ENCODE measurements at places on chromosomes 2 and 18. TPM values are rescaled to one million over a fixed set of nuclear protein-coding genes. Genes with fewer than 3 reads are reported as not detected.

- no peak for DNase-seq
- no peak overlapping the region for H3K4me3 ChIP-seq
- H3K4me1 ChIP-seq = peaks cover 11% of the 10 kb centered on the region
Observed at GRCh38 chr2:109176928-109177327, 47.9 kb downstream of the SH3RF3 start.

DNA sequence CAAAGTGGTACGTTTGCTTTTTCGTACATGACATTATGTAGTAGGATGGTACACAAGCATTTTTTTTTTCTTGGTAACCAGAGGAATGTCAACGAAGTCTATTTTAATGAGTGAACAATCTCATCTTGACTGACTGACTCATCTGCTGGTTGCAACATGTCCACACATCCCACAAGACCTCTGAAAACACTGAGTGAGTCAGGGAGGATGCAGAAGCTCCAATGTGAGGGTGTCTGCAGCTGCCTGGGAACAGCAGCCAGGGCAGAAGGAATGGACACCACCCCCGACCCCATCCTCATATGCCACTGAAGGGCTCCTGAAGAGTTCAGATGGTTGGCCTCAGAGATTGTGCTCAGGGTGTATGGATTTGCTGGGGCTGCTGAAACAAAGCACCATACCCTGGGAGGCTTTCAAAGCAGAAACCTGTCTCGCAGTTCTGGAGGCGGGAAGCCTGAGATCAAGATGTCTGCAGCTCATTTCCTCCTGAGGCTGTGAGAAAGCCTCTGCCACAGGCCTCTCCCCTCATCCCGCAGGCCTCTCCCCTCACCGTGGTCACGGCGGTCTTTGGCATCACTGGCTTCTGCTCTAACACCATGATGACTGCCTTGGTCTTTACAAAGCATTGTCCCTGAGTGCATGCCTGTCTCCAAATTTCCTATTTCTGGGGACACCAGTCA, 124.6 kb downstream of the LRATD1 start:
- peak overlapping the region; percentile 57 for H3K27ac ChIP-seq
- no peak overlapping the region for H3K4me3 ChIP-seq
- no peaks in the 10 kb centered on the region for H3K36me3 ChIP-seq
- no peaks in the 10 kb centered on the region for H3K27me3 ChIP-seq
- H3K4me1 ChIP-seq = peaks cover 39% of the 10 kb centered on the region

- no peak for DNase-seq
- no peaks in the 10 kb centered on the region for H3K27me3 ChIP-seq
- no peak overlapping the region for H3K27ac ChIP-seq
- no peak overlapping the region for H3K4me3 ChIP-seq
- H3K36me3 ChIP-seq = no peaks in the 10 kb centered on the region
Observed at GRCh38 chr2:121236101-121236640, 48.8 kb downstream of the TFCP2L1 start.

DNA sequence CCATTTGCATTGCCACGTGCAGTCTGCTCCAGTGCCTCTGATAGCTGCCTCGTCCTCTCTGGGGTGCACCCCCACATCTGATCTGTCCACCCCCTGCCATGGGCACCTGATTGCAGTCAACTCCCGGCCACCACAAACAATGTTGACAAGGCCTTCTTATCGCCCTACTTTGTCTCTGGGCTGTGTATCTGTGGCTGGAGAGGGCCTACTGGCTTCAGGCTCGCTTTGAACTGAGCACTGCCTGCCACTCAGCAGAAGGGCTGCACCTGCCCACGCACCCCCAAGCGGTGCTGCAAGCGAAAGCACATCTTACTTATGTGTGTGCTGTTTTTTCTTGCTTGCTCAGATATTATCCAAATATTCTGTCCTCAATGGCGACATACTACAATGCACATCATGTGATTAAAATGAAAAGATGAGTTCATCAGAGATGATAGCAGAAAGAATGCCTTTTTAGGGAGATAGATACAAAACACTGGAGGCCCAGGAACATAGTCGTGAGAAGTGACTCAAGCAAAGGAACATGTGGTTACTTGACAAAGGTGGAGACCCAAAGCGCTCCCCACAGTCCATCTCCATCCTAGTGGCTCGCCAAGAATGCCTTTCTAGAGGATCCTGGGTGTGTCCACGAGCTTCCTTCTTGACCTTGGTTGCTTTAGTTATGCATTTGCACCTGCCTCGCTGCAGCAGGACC, 28.8 kb downstream of the FBLN7 start:
- no peak overlapping the region for H3K27ac ChIP-seq
- H3K4me3 ChIP-seq = no peak overlapping the region
- H3K4me1 ChIP-seq = no peaks in the 10 kb centered on the region
- no peak for DNase-seq

DNA sequence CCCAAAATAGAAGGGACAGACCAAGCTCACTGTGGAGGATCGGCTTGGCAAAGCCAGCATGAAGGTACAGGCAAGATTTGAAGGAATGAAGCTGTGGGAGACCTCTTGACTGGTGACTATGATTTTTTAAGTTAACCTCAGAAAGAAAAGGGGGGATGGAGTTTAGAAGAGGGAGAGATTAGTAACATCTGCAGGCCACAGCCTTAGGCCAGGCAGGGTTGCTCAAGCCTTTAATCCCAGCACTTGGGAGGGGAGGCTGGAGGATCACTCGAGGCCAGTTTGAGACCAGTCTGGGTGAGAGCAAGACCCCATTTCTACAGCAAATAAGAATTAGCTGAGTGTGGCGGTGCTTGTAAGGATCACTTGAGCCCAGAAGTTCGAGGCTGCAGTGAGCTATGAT, 46.6 kb downstream of the ZNF532 start:
- H3K27me3 ChIP-seq = no peaks in the 10 kb centered on the region
- no peak overlapping the region for H3K27ac ChIP-seq
- no peak for DNase-seq

DNA sequence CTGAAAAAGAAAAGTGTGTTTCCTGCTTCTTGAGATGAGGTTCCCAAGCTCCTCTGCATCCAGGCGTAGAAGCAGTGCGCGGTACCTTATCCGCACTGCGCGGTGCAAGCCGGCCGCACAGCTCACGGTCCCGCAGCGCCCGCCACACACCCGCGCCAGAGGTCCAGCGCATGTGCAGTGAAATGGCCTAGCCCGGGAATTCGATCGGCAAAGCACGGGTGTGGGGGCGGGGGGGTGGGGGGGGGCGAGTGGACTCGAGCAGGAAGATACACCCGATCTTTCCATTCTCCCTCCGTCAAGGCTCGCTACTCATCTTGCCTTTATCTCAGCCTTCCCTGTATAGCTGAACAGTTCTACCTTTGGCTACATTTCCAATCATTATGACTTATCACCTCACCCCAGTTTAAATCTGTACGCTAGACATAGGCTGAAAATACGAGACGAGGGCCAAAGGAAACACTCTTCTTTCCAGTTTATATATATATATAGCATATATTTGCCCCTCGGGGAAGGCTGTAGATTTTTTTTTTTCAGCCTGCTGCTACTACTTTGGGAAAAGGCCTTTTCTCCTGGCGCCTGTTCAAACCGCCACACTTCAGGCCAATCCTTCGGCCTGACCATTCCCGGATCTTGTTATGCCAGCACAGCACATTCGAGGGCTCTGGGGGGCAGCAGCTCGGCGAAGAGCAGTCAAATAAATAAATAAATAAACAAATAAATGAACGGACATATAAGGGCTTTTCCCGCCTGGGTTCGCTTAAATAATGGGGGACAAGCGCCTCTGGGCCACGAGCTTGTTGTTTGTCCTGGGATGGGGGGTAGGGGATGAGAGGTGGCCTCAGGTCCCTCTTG, 10.4 kb downstream of the HOXD8 start:
- no peaks in the 10 kb centered on the region for H3K36me3 ChIP-seq
- DNase-seq = no peak
- no peak overlapping the region for H3K4me3 ChIP-seq
- peaks cover 21% of the 10 kb centered on the region for H3K27me3 ChIP-seq

- H3K4me3 ChIP-seq = no peak overlapping the region
- peak overlapping the region; percentile 73 for H3K27ac ChIP-seq
- H3K27me3 ChIP-seq = no peaks in the 10 kb centered on the region
- DNase-seq = peak; percentile 96
Observed at GRCh38 chr2:46909771-46910419, 5.7 kb downstream of the MCFD2 start.

DNA sequence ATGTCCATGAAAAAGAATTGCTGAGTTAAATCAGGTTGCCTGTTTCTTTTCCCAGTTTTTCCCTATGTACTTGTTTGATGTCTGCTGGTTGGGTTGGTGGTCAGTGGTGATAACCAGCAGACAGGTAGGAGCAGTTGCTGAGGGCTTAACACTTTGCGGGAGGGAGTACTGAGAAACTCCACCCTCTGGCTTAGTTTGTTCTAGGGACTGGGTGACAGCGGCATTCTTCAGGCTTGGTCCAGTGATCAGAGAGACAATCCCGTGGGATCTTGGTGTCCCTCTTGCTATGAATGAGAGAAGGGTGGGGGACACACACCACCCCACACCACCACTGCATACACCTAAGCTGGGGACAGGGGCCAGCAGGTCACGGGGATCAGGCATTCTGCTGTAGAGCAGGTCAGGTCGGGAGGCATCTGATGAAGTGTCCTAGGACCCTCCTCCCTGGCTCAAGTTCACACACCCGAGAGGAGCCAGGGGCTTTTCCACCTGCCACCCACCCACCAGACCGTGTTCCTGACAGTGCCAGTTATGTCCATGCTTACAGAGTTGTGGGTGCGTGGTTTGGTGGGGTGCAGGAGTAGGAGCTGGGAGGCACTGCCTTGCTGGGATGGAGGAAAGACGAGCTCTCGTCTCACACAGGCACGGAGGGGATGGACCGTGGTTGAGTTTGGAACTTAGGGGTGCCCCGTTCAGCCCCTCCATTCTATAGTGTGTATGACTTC, 21.3 kb upstream of the ALLC start:
- H3K4me3 ChIP-seq = no peak overlapping the region
- H3K4me1 ChIP-seq = no peaks in the 10 kb centered on the region
- H3K36me3 ChIP-seq = no peaks in the 10 kb centered on the region
- no peaks in the 10 kb centered on the region for H3K27me3 ChIP-seq
- no peak overlapping the region for H3K27ac ChIP-seq
- DNase-seq = no peak

GRCh38 chr2:98537390-98538126, 70.8 kb downstream of the COA5 start:
- H3K4me1 ChIP-seq = no peaks in the 10 kb centered on the region
- H3K4me3 ChIP-seq = no peak overlapping the region
- no peak for DNase-seq
- no peaks in the 10 kb centered on the region for H3K36me3 ChIP-seq
- H3K27me3 ChIP-seq = no peaks in the 10 kb centered on the region

MGAT4A gene
- 12.2 TPM for total RNA-seq

ATP6V1B1 gene
- total RNA-seq = 13.9 TPM

EFR3B gene
- not detected for total RNA-seq

DTNA gene
- not detected for total RNA-seq
